ENCODE measurements at places on chromosomes 12 and 14. TPM values are rescaled to one million over a fixed set of nuclear protein-coding genes. Genes with fewer than 3 reads are reported as not detected.

Gene SYNJ2BP
- total RNA-seq, result 25.5 TPM

- DNase-seq, result no peak
Observed at GRCh38 chr12:100593490-100593889, 20.0 kb downstream of the GAS2L3 start.

DNA sequence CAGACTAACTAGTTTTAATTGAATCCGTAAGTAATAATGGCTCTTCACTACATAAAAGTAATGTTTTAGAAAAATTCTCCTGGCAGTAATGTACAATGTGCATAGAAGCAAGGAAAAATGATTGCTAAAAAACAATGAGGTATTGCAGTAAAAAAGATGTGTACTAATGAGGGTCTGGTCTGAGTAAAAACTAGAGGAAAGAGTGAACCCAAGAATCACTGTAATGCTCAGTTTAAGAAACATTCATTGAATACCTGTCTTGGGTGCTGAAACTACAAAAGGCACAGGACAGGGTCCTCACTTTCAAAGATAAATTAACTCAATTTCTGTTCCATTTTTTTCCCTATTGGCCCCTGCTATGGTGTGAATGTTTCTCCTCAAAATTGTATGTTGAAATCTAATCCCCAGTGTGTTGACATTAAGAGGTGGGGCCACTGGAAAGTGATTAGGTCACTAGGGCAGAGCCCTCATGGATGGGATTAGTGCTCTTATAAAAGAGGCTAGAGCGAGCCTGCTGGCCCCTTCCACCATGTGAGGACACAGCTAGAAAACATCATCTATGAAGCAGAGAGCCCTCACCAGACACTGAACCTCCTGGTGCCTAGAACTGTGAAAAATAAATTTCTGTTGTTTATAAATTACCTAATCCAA, 51.6 kb downstream of the RPS6KA5 start:
- DNase-seq, result no peak

Gene TCL1B
- total RNA-seq, result not detected

GRCh38 chr12:131640525-131640924, 70.4 kb upstream of the SFSWAP start:
- DNase-seq, result no peak
